Mesenteric fat pad (tissue), 1 donor: ENCODE measurements at places on chromosomes 7 and 10. TPM values are rescaled to one million over a fixed set of nuclear protein-coding genes. Genes with fewer than 3 reads are reported as not detected.

GRCh38 chr10:62990126-62990525 is 143.0 kb upstream of the NRBF2 start:
- no peak for DNase-seq

Gene HOXA10
- 19.7 TPM for total RNA-seq

Gene SLC13A1
- not detected for total RNA-seq

GRCh38 chr10:79230328-79230830 is 116.9 kb upstream of the PPIF start:
- no peak for DNase-seq

DNA sequence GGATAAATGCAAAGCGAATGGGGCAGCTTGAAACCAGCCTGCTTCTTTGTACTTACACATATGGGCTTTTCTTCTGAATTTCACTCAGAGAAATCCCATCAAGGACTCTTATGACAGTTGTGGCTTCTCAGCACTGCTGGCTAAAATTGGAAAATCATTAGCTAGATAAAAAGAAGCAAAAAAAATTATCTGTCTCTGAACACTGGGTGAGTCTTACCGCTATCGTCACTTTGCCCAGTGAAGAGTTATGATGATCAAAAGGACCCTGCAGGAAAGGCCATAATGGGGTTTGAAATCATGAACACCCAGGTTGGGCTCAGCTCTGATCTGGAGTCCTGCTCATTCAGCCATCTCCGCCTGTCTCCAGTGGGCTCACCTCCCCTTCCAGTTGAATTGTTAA is 34.3 kb downstream of the AOAH start:
- DNase-seq: no peak

DNA sequence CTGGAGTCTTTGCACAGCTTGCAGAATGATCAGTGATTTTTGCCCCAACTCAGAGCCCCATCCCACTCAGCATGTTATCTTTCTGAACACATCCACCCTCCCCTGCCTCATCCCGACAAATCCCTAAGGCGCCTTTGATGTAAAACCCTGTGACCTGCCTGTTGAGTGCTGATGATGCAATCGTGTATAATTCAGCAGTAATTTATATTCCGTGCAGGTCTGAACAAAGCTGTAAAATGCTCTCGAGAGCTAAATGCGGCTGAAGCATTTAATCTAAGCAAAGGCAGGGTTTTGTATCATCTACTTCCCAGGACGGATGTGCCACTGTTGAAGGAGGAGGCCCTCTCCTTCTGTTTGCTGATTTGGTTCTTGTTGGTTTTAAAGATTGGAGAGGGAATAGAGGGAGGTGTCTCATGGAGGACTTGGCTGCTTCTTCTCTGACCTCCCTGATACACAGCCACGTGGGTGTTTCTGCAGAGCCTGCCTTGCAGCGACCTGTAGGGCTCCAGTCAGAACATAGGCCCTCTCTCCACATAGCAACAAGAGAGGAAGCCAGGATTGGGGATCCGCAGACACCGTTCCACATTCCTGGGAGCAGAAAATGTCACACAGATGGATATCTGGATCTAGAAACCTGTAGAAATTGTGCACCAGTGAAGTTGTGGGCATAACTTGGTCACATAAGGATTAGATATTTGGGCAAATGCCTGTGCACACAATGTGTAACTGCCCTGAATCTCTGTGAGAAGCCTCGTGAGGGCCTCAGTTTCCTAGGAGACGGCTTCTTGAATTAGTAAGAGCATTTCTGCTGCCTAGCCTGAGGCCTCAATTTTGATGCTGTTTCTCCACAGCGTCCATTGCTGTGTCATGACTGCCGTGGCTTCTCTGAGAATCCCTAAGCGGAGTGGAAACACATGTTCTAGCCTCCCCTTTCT is 90.2 kb upstream of the AGK start:
- DNase-seq: no peak

DNA sequence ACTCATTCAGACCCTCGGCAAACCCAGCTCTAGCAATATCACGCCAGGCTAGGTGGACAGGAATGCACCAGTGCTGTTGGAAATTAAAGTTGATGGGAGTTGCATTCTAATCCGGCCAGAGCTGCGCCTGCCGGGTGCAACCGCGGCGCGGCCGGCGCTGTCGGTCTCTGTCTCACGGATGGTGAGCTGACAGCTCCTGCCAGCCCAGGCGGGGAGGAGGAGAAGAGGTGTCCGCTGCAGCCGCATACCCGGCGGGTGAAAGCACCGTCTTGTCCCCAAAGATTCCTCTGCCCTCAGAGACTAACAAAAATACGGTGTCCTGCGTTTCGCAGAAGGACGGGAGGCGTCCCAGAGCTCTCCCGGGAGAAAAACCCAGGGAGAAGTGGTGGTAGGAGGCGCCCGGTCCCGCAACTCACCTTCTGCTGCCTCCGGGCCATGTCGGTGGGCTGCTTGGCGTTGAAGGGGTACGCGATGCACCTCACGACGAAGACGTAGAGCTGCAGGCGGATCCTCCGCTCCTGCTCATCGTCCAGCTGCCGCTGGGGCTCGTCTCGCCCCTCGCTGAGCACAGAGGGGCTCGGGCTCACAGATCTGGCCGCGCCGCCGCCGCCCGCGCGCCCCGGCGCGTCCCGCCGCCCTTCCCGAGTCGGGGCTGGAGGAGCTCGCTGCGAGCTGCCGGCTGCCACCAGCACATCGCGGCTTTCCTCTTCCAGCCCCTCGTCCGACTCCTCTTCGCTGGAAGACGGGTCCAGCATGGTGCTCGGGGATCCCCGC is 490 bp downstream of the CADPS2 start:
- no peak for DNase-seq

GRCh38 chr7:98755138-98755898 is 114.5 kb downstream of the TMEM130 start:
- DNase-seq: no peak

Gene MAGI2
- 9.7 TPM for total RNA-seq

DNA sequence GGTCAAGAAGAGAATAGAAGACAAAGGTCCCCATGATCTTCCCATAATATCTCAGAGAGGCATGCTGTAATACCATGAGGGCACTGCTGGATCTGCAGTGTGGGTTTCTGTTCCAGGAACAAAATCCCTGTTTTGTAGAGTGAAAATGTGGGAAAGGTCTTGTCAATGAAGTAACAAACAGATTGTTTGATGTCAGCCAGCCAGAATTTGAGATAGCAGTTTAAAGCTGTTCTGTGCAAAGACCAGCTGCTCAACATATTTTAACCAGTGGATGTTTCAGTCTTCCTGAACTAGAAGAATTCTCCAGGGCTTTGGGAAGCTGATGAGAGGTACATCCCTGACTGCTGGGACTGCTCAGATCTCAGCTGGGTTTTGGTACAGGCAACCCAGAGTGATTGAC is 1012.5 kb downstream of the DNAJB9 start:
- DNase-seq: no peak

GRCh38 chr7:574661-575395 is 55.2 kb upstream of the PDGFA start:
- no peak for DNase-seq

Gene TDRD1
- total RNA-seq: 0.16 TPM

- no peak for DNase-seq
Measured at GRCh38 chr7:54015251-54015650, 526.9 kb upstream of the VSTM2A start.

Gene NHLRC2
- 33.7 TPM for total RNA-seq

DNA sequence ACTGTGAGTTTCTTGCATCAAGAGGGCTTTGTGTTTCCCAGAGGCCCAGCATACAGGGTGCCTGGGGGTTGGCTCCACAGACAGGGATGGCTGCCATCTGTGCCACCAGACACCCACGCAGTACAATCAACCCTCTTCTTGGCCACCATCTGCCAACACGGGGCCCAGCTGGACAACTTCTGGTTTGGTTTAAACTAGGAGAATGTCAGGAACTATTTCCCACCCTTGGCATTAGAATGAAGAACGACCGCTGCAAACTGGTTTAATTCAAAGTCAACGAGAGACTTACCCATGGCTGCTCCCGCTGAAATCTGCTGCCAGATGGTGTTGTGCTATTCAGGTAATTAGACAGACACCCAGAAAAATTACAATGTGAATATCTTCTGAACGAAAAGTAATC is 27.8 kb downstream of the NMT2 start:
- DNase-seq: peak; percentile 72

Gene NEUROG3
- 0.71 TPM for total RNA-seq

Gene WDR86
- total RNA-seq: 19.4 TPM

Gene MKI67
- total RNA-seq: 0.39 TPM

Gene FFAR4
- 2.3 TPM for total RNA-seq

DNA sequence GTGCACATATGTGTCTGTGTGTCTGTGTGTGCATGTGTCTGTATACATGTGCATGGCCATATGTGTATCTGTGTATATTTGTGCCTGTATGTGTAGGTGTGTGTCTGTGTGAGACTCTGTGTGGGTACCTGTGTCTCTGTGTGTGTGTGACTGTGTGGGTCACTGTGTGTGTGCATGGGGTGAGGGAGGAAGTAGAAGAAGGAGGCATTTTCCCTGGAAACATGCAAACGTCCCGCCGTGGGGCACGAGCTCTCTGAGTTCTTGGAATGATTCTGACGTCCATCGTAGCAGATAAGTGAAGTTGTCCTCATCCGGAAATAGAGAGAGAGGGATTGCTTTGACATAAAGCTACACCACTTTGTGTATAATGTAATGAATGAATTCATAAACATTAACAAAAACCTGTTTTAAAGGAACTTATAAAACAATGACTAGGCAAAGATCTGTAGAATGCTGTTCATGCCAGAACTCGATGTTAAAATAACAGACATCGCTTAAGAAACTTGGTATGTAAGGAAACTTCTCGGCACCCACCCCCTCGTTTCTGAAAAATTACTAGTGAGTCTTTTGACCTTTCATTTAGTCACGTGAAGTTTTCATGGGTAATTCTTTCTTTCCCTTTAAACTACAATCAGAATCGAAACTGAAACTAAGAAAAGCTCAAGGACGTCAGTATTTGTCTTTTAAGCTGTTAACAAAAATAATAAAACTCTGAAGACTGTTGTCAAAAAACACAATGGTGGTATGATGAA is 43.6 kb upstream of the KLF6 start:
- no peak for DNase-seq

- DNase-seq: peak; percentile 87
Measured at GRCh38 chr7:100171840-100172239, 3.4 kb upstream of the GAL3ST4 start.

GRCh38 chr7:24879291-24879690 is 100.7 kb downstream of the OSBPL3 start:
- DNase-seq: no peak

GRCh38 chr7:1666317-1666822 is 3.7 kb upstream of the ELFN1 start:
- DNase-seq: peak; percentile 86

DNA sequence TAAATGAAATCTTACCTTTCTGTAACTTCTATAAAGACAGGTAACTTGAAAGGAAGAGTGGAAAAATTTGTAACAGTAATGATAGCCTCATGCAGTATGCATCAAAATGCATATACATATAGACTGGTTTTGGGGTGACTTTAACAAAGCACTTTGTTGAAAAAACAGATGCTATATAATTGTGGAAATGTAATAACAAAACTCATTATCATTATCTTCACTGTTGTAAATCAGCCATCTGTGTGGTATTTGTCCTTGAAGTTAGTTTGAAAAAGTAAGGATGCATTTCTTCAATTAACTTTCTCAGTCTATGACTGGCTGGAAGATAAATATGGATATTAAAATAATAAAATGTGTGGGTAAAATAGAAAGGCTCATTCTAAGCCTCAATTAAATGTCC is 6.1 kb upstream of the DGKB start:
- no peak for DNase-seq

Gene RADIL
- total RNA-seq: 6.1 TPM

- no peak for DNase-seq
Measured at GRCh38 chr7:130476297-130477150, 15.4 kb upstream of the MEST start.

Gene SLC35G1
- 6.2 TPM for total RNA-seq

Gene EPHB6
- total RNA-seq: 6.3 TPM

Gene SEMA3C
- total RNA-seq: 93.6 TPM

- DNase-seq: no peak
Measured at GRCh38 chr10:49662169-49662830, 17.2 kb upstream of the C10orf53 start.

- no peak for DNase-seq
Measured at GRCh38 chr10:44143556-44143955, 241.3 kb downstream of the CXCL12 start.

- no peak for DNase-seq
Measured at GRCh38 chr10:28806951-28807759, 129.8 kb downstream of the BAMBI start.

DNA sequence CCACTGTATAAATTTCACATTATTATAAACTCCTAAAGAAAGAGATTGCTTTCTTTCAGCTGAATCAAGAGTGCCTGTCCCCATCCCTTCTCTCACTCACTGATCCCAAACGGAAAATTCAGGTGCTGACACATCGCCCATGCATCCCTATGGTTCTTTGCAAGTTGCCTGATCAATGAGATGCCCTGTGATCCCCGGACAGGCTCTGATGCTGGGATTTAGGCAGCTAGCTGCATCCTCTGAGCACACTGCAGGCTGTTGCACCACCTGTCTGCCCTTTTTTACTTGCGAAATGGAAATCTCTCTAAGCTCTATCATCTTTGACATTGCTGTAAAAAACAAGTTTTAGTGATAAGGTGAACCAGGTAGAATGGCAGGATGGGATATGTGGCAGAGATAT is 456.5 kb downstream of the GATA3 start:
- DNase-seq: no peak

GRCh38 chr10:29646238-29646902 is 11.6 kb upstream of the SVIL start:
- DNase-seq: no peak

DNA sequence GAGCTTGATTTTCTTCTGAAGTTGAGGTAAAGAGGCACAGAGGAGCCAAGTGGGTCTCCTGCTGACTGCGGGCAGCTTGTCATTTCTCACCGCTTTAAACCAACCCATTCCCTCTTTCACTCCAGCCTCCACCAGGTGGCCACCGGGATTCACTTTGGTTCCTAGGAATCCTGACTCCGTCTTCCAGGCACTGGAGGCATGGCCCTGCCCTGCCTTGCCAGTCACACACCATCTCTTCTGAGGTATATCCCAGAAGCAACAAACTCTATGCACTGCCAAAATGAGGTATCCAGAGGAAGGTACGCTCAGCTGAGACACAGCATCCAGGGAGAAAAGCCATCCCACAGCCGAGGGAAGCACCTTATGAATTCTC is 280.8 kb downstream of the TNS3 start:
- peak; percentile 39 for DNase-seq
